Activated CD4-positive, alpha-beta T cell treated with anti-CD3 and anti-CD28 coated beads, Interleukin-2, Interleukin-4, amounts not matched to agents 100 ng/mL and 50 ng/mL, durations not matched to agents 16 hours and 8 hours (primary cell): ENCODE measurements at places on chromosomes 12 and 14.

- no peak for DNase-seq
These were observed 13.4 kb downstream of the AGAP2 start for GRCh38 chr12:57724936-57725740.

- no peak for DNase-seq
These were observed 154.1 kb upstream of the FUT8 start for GRCh38 chr14:65258391-65258790.

- peak; percentile 85 for DNase-seq
These were observed 57.0 kb upstream of the CERS5 start for GRCh38 chr12:50224026-50224692.

DNA sequence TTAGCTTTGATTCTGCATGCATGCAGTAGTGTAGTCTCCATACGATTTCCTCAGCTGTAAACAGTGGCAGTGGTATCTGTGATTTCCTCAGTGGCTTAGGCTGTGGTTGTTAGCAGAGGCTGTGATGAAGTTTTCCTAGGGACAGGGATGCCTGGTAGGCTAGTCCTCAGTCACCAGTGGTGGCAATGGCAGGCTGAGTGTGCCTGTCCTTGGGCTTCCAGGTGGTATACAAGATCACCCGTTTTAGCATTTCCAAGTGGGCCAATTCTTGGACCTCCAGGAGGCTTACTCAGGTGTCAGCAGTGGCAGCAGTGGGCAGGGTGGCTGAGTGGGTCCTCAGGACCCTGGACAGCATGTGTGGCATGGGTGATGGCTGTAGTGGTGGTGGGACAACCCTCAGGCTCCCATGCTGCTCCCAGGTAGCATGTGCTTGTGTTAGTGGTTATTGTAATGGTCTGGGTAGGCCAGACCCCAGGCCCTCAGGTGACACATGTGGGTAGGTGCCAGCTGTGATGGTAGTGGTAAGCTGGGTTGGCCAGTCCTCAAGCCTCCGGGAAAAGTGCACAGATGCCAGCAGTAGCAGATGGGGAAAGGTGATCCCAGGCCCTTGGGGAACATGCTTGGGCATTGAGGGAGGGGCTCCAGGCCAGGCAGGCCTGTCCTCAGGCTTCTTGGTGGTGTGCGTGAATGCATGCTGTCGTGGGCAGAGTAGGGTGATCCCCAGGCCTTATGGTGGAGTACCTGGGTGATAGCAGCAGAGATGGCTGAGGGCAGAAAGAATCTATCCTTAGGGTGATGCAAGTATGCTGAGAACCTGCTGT lies 146.5 kb downstream of the PAPOLA start:
- no peak for DNase-seq

DNA sequence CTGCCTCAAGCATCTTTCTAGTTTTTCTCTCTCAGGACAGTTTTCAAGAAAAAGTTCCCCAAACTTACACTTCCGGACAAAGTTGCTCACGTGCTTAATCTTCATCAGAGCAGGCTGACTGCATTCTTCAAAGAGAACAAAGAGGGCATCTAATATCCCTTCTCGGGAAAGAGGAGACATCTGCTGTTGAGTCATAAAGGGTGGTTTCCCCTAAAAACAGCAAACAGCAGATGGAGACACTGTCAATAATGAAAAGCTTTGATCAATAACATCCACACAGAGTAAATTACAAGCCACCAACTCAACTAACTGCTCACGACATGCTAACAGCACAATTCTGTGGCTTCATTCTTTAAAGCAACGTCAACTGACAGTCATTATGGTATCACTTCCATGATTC lies 8.1 kb downstream of the CIT start:
- no peak for DNase-seq

- DNase-seq, result peak; percentile 6
These were observed 64.0 kb upstream of the SLC24A4 start for GRCh38 chr14:92258934-92259333.

DNA sequence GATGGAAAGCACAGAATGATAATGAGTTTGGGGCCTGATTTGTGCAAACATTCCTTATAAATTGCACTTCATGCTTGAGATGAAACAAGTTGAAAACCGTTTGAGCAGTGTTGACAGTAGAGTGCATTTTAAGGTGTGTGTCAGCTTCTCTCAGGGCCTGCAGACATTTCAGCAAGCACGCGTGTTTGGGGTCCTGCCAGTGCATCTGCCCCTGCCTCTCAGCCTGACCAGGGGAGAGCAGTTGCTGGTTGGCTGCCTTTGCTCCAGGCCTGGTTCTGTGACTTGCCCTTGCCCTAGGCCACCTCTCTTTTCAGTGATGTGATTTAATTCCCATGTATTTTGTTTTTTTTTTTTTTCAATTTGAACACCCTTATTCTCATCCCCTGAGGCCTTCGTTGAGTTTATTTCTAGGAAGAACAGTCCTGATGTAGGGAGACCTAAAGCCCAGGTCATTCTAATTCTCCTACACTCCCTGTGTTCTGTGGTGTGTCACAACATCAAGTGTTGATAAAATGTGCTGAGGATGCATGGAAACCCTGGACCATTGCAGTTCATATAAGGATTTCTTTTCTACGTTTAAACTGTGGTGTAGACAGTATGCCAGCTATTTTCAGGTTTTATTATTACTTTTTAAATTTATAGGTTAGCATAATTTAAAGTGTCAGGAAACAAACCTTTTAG lies 40.1 kb upstream of the AMN start:
- no peak for DNase-seq

GRCh38 chr14:79502751-79503148 lies 708.6 kb downstream of the DIO2 start:
- no peak for DNase-seq

DNA sequence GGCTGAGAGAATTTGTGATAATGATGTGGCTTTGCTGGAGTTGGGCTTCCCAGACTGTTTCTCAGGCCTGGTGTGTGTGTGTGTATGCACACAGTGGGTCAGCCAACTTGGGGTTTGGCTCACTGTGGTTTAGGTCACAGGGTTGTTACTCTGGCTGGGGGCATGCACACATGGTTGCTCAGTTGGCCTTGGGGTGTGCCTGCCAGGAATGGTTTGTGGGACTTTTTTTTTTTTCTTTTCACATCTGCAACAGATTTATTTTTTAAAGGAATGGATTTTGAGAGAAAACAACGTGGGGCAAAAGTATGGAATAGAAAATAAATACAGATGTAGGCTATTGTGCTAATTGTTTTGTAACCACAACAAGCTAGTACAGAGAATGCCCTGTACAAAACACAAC lies 25.0 kb upstream of the GTF2A1 start:
- no peak for DNase-seq

GRCh38 chr12:109525279-109525585 lies 47.8 kb downstream of the UBE3B start:
- DNase-seq, result no peak

DNA sequence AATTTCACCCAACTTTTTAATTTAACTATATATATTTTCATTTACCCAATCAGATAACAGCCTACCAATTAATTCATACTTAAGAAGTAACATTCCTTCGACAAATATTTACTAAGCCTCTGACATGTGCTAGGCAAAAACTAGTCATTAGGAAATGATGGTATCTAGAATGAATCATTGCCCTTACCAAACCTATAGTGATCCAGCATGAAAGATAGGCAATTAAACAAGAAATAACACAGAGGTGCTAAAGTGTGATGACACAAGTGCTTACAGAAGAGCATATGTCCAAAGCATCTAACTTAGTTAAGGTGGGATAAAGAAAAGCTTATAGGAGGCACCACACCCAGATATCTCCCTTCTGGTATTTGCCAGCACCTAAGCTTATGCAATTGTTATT lies 166.5 kb upstream of the RASSF8 start:
- DNase-seq, result no peak

- DNase-seq, result no peak
These were observed 21.6 kb downstream of the GALNT6 start for GRCh38 chr12:51369581-51369980.

GRCh38 chr12:116196752-116197718 lies 80.5 kb downstream of the MED13L start:
- no peak for DNase-seq

- peak; percentile 81 for DNase-seq
These were observed 335.1 kb downstream of the DUSP6 start for GRCh38 chr12:89016970-89017778.

DNA sequence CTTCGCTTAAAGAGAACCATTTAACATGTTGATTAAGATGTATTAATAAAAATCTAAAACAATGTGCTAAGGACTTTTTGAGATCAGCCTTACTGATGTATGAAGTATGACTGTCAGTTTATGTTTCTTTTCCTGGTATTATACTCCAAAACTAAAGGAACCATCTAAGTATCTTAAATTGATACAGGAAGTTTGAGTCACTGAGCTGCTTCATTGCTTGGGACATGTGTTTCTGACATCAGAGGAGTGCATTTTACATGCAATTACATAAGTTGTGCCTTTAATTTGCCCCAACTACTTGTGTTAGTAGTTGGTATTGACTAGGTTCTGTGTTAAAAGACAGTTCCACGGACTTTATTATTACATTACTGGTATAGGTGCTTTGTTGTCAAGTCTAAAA lies 50.9 kb downstream of the PROX2 start:
- no peak for DNase-seq
